ENCODE measurements at places on chromosomes 6 and 20.

DNA sequence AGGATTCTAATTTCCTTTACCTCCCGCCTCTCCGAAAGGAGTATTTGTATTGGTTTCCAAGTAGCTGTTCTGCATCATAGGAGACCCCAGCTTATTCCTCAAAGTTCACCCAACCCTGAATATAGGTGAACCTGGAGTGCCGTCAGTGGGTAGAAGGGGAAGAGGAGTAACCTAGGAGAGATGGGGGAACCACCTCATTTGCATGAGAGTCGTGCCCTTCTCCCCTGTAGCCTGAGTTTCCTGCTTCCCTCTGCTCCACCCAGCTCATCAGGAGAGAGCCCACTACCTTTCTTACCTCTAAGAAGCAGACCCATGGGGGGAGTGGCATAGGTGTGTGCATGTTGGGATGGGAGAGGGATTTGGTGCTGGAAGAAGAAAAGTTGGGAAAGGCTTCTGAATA is 17.3 kb upstream of the WFDC2 start:
- DNase-seq, result no peak

- no peak for DNase-seq
Measured at GRCh38 chr6:150143516-150144293, 861 bp downstream of the PPP1R14C start.

- DNase-seq, result no peak
Measured at GRCh38 chr6:56435326-56435725, 187.9 kb upstream of the COL21A1 start.

- no peak for DNase-seq
Measured at GRCh38 chr6:128599036-128599435, 78.6 kb upstream of the PTPRK start.

GRCh38 chr20:35699127-35699956 is at the start of the genes NFS1 and ROMO1:
Gene NFS1 (minus strand): TSS chr20:35699352. CDS start chr20:35699288, 64 bp downstream.
Gene ROMO1 (plus strand): TSS chr20:35699405. CDS start chr20:35699633, 228 bp downstream.
- DNase-seq, result peak; percentile 89

GRCh38 chr20:37095108-37095598 is 644 bp downstream of the RBL1 start:
- DNase-seq, result peak; percentile 24

- no peak for DNase-seq
Measured at GRCh38 chr6:156009656-156010055, 554.0 kb upstream of the NOX3 start.
